ENCODE measurements at places on chromosomes 12 and 14. TPM values are rescaled to one million over a fixed set of nuclear protein-coding genes. Genes with fewer than 3 reads are reported as not detected.

Gene FOXG1
- total RNA-seq = not detected

DNA sequence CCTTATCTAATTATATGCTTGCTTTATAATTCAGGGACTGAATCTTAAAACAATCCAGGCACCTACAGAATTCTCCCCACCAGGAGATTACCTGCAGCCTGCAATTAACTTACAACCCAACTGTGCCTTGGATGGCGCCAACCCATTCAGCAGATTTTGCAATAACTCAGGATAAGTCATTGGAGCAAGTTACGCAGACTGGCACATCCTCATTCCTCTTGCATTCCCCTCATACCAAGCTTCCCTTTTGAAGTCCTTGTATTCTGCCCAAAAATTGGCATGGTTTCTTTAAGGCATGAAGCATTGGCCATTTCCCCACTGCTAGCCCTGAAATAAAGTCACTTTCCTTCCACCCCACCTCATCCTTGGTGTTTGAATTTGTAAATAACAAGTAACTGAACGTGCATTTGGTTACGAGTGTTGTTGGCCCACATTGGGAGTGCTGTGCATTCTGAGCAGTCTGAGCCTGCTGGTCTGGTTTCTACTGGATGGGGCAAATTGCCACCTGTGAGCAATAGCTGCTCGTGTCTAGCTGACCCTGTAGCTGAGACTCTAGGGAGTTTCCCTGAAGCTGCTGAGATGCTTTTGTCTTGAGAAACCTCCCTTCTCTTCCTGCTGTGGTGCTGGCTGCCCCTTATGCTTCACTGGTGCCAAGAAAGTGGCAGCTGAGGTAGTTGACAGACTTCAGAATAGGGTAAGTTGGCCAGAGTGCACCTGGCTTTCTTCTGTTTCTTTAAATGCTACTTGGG lies 99.2 kb upstream of the SCAF11 start:
- H3K36me3 ChIP-seq = no peaks in the 10 kb centered on the region
- DNase-seq = no peak
- no peaks in the 10 kb centered on the region for H3K27me3 ChIP-seq

Gene TSPAN19
- total RNA-seq = not detected

GRCh38 chr12:66199831-66200509 lies 11.0 kb downstream of the IRAK3 start:
- H3K36me3 ChIP-seq = no peaks in the 10 kb centered on the region
- DNase-seq = no peak
- no peaks in the 10 kb centered on the region for H3K4me1 ChIP-seq
